ENCODE measurements at places on chromosomes 3 and 15.

- DNase-seq = no peak
Measured at GRCh38 chr3:42402394-42403096, 7.9 kb downstream of the LYZL4 start.

DNA sequence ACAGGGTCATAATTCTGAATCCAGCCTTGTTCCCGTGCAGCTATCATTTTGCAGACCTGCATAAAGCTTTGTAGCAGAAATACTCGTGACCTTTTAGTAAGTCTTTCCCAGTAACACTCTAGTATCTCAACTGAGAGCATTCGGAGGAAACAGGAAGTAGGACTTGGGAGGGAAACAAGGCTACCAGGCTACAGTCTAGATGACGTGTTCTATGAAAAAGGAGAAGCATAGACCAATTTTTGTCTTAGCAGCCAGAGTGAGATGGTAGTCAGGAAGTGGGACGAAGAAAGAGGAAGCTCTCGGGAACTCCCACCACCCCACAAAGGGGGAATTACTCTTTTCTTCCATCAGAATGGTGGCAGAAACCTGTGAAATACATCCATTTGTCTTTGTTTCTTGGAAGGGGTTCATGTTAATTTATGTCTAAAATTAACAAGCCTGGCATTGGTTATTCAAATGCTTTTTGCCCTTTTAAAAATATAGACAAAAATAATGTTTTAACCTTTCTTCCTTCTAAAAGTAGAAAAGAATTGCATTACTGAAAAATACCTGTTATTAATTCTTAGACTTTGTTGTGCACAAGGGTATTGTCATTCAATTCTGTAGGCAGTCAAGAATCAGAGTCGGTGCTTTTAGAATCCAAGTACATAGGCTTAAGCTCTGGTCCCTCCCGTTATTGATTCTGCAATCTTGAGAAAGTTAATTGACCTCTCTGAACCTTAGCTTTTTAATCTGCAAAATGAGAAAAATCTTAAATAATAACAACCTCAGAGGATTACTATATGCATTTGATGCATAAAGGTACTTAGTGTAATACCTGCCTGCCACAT lies 1.6 kb upstream of the SUCNR1 start:
- DNase-seq = no peak

- no peak for DNase-seq
Measured at GRCh38 chr3:142445816-142446254, 2.0 kb downstream of the XRN1 start.

DNA sequence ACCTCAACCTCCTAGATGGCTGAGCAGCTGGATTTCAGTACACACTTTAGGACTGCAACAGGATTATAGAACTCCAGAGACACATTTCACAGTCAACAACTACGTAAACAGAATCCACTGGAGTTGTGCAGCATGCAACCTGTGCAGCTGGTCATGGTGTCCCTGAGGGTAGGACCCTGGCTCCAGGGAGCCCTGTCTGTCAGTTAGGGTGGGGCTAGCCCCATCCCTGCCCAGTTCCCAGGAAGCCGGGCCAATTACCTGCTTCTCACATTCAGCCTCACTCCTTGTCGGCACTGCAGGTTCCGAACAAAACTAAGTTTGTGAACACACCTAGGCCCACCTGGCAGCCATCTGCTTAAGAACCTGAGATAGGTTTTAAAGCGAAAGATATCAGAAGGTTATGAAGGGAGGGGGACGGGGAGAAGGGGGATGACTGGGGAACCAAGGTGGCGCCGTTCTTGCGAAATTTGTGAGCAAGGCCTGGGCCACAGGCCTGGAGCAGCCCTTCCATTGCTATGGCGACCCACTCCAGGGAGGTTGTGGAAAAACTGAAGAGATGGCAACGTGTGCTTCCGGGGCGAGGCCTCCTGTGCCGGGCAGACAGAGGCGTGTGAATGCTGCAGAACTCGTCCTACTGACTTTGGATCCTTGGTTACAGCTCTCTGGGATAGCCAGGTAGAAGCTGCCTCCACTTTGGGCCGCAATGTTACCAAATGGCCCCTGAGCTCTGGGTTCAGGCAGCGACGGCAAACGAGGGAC lies 25.3 kb downstream of the ACSBG1 start:
- no peak for DNase-seq

DNA sequence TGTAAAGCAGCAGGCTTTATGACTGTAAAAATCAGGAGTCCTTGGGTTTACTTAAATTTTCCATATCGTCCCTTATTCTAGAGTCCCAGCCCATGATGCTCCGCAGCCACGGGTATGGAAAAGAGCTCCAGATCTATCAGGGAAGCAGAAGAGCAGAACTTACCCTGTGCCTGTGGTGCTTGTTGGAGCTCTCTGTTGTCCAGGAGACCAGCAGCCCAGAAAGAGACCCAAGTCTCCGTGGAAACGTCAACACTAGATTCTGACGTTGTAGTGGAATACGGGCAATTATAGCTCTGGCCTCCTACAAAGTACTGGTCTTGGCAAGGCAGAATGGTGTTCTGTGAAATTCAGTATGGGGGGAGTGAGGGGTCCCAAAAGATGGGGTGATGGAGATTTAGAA lies 2.0 kb downstream of the GMNC start:
- no peak for DNase-seq

- DNase-seq = no peak
Measured at GRCh38 chr3:107822308-107822707, 268.5 kb downstream of the CD47 start.

- DNase-seq = no peak
Measured at GRCh38 chr15:43872416-43873020, 45.7 kb downstream of the WDR76 start.

- DNase-seq = no peak
Measured at GRCh38 chr3:27758083-27758482, 36.0 kb upstream of the EOMES start.

GRCh38 chr15:85407421-85408269 lies 27.2 kb downstream of the AKAP13 start:
- no peak for DNase-seq

- no peak for DNase-seq
Measured at GRCh38 chr3:169527507-169527906, 136.0 kb downstream of the MECOM start.

GRCh38 chr3:53230041-53230621 lies 25.7 kb downstream of the TKT start:
- no peak for DNase-seq

DNA sequence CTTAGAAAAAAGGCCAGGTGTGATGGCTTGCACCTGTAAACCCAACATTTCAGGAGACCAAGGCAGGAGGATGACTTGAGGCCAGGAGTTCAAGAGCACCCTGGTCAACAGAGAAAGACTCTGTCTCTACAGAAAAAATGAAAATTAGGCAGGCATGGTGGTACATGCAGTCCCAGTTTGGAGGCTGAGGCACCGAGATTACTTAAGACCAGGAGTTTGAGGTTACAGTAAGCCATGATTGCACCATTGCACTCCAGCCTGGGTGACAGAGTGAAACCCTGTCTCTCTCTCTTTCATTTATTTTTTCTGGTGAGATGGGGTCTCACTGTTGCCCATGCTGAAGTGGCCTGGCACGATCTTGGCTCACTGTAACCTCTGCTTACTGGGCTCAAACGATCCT lies 24.7 kb downstream of the IP6K1 start:
- no peak for DNase-seq

GRCh38 chr3:127440384-127440783 lies 150.1 kb downstream of the TPRA1 start:
- DNase-seq = no peak

DNA sequence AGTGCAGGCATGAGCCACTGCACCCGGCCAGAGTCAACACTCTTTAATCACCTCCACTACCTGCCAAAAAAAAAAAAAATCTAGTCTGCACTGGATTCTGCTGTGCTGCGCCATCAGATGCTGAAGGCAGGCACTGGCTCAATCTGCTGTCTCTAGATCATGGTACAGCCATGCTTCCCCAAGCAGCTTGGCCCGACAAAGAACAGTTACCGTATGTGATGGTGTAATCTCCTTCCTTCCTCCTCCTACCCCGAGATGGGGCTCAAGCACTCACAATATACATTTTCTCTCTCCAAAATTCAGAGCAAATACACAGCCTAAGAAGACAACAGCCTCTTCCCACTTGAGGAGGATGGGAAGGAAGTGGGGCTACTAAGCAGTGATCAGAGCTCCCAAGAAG lies 45.1 kb downstream of the DAPK2 start:
- no peak for DNase-seq

- DNase-seq = no peak
Measured at GRCh38 chr3:126360046-126360713, 3.0 kb upstream of the KLF15 start.

GRCh38 chr3:12302564-12302963 lies 13.7 kb downstream of the PPARG start:
- no peak for DNase-seq

DNA sequence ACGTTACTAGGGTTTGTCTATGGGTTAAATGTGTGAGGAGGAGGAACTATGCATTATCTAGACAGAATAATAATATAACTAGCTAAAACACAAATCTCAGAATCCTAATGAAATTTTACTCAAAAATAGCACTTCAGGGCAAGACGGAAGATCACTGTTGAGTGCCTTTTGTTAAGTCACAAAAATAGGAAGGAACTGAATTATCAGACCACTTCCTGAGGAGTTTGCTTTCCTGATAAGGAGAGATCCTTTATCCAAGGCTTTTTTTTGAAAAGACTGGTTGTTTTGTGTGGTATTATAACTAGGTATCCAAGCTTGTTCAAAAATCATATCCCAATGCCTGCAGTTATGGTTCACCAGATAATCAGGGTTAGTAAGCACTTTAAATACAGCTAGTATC lies 34.6 kb downstream of the NR2E3 start:
- no peak for DNase-seq

DNA sequence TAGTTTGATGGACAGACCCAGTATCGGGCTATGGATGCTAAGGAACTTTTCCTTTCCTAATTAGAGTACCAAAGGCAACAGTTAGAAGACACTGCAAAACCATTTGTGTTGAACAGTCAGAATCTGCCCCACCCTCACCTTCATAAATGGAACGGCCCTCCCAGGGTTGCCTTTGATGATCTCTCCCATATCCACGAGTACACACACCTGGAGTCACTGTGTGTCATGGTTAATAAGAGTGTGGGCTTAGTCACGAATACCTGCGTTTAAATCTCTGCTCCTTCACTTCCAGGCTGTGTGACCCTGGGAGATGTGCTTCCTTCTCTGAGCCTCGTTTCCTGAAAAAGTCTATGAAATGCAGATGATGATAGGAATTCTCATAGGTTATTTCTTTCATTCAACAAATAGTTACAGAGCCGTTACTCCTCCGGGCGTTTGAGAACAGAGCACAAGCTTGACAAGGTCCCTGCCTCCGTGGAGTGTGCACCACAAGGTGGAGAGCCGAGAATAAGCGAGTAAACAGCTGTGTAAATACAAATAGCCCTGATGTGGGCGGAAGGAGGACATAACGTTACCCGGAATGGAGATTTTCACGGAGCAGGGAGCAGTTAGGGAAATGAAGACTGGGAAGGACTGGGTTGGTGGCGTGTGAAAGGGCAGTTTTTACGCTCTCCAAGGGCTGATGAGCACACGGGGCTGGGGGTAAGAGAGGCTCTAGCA lies 6.7 kb downstream of the SLC51A start:
- no peak for DNase-seq

- no peak for DNase-seq
Measured at GRCh38 chr3:15983693-15984092, 185.9 kb upstream of the ANKRD28 start.
